Stimulated activated CD4-positive, alpha-beta T cell treated with anti-CD3 and anti-CD28 coated beads, Interleukin-1b, Interleukin-23, amount 100 ng/mL, for 48 hours (primary cell): ENCODE measurements at places on chromosomes 2 and 18.

DNA sequence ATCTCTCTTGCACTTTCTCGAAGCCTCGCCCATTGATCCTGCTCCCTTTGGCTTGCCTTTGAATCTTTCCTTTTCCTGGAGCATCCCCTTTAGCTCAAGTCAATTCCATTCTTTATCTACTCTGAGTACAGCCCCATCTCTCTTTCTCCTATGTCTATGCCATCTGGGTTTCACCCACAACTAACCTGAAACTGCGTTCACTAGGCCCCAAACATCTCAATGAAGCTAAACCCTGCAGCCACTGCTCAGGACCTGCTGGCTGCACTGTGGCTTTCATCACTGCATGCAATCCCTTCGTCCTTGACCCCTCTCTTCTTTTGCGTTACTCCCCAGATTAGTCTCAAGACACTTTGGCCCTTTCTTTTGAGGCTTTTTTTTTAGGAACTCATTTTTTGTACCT lies 81.6 kb upstream of the CYRIA start:
- no peak for DNase-seq

- no peak for DNase-seq
Measured at GRCh38 chr18:3874581-3874980, 424.6 kb downstream of the TGIF1 start.

GRCh38 chr2:218234521-218234920 lies 17.5 kb downstream of the ARPC2 start:
- no peak for DNase-seq

DNA sequence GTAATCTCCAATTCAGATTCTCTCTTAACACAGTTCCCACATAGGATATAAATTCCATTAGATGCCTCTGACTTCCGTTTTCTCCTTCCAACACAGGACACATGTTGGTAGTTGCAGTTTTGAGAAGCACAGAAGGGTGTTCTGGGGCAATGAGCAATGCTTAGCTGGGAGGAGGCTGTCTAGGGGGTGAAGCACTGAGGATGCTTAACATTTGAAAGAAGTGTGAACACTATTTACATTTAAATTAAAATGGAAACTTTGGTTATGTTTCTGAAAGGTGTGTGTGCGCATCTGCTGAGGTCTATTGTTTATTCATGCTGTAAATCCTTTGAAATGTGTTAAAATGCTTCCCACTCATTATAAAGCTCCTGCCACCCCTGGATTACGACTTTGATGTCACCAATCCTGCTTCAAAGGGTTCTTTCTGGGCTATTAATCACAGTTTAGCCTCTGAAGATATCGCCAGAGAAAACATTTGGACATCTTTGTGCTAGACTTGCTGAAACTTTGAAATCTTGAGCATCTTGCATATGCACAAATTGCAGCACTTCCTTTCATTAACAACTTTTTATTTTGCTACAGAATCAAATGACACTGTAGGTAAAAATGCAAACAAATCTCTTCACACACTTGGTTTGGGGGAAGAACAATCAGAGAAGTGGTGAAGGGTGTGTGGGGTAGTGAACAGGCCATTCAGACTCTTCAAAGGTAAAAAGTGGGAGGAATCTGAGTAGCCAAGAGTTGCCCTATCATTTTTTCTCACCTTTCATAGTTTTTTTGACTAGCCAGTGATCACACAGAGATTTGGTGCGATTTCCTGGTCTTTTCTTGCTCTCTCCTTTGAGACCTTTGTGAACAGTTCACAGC lies 258.4 kb downstream of the MYO3B start:
- DNase-seq = no peak

- DNase-seq = no peak
Measured at GRCh38 chr2:85032621-85033020, 61.7 kb downstream of the KCMF1 start.

GRCh38 chr2:54053830-54054229 lies 61.6 kb upstream of the ACYP2 start:
- no peak for DNase-seq

DNA sequence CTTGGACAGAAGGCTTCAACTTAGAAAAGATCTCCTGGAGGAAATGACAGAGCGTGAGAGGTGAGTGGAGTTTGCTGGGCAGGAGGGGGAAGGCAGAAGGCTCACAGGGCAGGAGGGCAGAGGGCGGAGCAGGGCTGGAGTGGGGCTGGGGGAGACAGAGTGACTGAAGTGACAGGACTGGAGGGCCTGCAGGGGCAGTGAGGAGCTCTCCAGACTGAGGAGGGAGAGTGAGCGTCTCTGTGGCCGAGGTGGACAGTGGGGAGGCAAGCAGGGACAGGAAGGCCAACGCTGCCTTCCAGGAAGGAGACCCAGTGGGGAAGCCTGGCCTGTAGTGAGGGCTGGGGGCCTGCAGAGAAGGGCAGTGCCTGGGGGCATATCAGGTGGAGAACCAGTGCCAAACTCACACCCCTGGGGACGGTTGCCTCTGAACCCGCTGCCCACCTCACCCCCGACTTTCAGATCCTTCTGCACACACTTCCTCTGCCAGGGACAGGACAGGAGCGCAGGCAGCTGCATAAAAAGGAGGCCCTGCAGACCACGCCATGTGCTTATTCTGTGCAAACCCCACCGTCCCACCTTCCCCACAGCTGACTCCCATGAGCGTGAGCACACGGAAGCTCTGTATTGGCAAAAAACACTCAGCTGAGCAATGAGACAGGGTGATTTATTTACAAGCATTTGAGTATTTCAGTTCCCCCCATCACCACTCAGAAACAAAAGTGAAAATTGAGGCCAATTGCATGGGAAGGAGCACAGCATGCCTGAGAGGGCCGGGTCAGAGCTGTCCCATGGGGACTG lies 244.3 kb downstream of the FAM210A start:
- DNase-seq = no peak

GRCh38 chr2:238872026-238872425 lies 24.1 kb downstream of the TWIST2 start:
- no peak for DNase-seq

GRCh38 chr2:102013206-102014040 lies 21.7 kb downstream of the IL1R2 start:
- no peak for DNase-seq

- DNase-seq = no peak
Measured at GRCh38 chr2:119255760-119256581, 32.3 kb downstream of the STEAP3 start.

DNA sequence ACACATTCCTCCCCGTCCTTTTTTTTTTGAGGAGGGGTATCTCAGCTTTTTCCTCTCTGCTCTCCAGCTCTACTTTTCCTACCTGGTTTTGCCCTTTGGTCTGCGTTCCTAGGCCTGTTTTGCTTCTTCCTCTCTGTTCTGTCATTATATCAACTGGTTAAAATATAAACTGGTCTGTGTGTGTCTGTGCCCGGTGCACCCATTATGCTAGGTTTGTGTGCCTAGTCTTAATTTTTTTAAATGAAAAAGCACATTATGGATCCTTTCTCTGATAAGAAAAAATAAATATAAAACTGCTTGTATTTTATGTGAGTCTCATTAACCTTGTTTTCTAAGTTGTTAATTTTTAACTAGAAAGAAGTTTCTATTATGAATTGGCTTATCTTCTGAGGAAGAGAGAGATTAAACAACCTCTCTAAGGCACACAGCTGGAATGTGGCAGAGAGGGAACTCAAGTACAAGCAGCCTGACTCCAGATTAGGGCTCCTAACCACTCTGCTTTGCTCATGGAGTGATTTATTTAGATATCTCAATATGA lies 17.4 kb downstream of the SLC38A11 start:
- DNase-seq = no peak

DNA sequence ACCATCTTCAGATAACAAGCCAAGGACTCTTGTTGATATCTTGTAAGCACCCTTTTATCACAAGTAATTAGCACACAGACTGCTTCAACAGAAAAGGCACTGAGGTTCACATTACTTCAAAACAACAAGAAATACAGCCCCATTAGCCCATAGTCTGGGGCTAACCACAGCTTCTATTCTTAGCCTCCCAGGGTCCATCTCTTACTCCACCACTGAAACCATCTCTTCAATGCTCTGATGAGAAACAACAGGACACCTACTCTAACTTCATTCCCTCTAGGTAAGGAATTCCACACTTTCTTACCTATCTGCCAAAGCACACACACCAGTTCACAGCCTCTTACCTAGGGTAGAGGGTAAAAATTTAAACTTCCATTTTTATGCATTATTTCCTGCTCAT lies 26.4 kb upstream of the CYTIP start:
- no peak for DNase-seq

- no peak for DNase-seq
Measured at GRCh38 chr2:238601433-238602222, 174.9 kb downstream of the ASB1 start.

- no peak for DNase-seq
Measured at GRCh38 chr2:8433390-8433789, 248.5 kb upstream of the ID2 start.

- no peak for DNase-seq
Measured at GRCh38 chr2:45923701-45924100, 272.2 kb downstream of the PRKCE start.

GRCh38 chr2:239630618-239631286 lies 229.9 kb upstream of the HDAC4 start:
- no peak for DNase-seq

GRCh38 chr2:23904692-23905091 lies 22.2 kb downstream of the ATAD2B start:
- no peak for DNase-seq

GRCh38 chr2:203673933-203674332 lies 32.5 kb upstream of the CD28 start:
- DNase-seq = peak; percentile 50

GRCh38 chr2:216391401-216391800 lies 19.1 kb upstream of the MARCHF4 start:
- DNase-seq = no peak

- no peak for DNase-seq
Measured at GRCh38 chr2:70753902-70754301, 14.1 kb downstream of the ADD2 start.

GRCh38 chr2:230722207-230722885 lies 9.7 kb downstream of the CAB39 start:
- DNase-seq = no peak

DNA sequence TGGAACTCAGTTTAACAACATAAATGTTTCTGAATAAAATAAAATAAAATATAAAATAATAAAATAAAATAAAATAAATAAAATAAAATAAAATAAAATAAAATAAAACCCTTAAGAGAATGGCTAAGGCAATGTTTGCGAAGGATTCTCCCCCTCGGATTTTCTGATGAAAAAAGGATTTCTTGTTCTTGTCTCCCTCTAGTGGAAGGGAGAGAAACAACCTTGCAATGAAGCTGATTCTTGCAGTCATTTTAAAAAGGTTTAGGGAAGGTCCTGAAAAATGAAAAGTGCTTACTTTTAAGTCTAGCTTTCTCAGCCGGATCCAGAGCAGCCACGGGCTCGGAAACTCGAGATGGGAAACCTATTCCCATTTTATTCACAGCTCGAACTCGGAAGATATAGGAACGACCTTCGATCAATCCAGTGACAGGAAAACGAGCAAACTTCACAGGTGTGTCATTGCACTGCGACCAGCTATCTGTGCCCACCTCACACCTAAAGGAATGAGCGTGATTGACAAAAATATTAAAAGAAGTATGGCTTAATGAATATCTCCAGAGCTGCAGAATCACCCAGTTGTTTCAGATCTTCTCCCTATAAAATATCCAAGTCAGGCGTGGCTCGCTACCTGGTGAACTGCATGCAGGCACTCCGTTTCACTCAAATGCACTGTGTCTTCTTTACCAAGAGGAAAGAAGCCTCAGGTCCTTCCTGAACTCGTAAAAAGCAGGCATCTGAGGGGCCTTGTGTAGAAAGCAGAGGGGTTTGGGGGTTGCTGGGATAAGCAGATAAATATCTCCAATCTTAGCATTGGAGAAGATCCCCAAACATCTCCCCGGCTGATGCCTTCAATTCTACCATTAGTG lies 68.1 kb downstream of the MYOM1 start:
- DNase-seq = no peak

GRCh38 chr2:9095226-9095625 lies 91.7 kb upstream of the MBOAT2 start:
- DNase-seq = no peak

- DNase-seq = no peak
Measured at GRCh38 chr2:188380280-188380679, 88.6 kb downstream of the GULP1 start.

DNA sequence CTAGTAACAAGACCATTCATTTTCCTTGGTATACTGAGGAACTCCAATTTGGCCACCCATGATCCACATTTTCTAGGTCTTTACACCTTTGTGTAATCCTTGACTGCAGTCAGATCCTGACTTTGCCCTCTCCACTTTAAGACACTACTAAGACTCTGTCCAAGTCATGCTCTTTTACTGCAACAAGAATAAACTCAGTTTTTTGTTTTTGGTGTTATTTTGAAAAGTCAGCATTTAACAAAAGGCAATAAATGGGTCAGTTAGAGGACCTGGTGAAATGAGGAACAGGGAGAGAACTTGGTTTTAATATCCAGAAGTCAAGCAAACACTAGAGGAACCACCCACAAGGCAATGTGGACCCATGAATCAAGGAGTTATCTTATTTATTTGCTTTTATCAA lies 252.2 kb upstream of the RBBP8 start:
- no peak for DNase-seq
